ENCODE measurements at places on chromosomes 7 and 10.
A peak's percentile ranks its signal among the peaks of the same experiment; 100 is the strongest.

- no peak overlapping the region for H3K4me3 ChIP-seq
- H3K4me1 ChIP-seq, result no peaks in the 10 kb centered on the region
- H3K27ac ChIP-seq, result no peak overlapping the region
- H3K27me3 ChIP-seq, result no peaks in the 10 kb centered on the region
- no peaks in the 10 kb centered on the region for H3K36me3 ChIP-seq
Observed at GRCh38 chr7:13737563-13737962, 251.9 kb downstream of the ETV1 start.

DNA sequence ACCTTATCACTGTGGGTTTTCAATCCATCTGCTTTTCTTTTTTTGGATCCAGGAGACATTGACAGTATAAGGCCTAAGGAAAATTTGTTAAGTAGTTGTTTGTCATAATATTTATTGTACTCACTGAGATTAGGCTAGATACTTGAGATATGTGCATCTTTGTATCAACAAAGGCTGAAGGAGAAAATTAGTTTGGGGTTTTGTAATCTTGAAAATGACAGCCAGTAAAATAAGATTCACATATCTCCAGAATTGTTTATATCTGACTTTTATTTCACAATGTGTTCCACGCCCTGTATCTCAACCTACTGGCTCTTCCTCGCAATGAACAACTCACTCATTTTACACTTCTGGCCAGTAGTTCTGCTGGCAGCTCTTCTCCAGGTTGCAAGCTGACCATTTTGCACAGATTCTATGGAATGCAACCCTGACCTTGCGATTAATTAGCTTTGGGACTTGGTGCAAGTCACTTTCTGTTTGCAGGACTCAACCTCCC, 132.7 kb downstream of the GATA3 start:
- H3K27ac ChIP-seq, result no peak overlapping the region
- H3K27me3 ChIP-seq, result no peaks in the 10 kb centered on the region
- H3K4me1 ChIP-seq, result peaks cover 2% of the 10 kb centered on the region
- no peak overlapping the region for H3K4me3 ChIP-seq

- no peaks in the 10 kb centered on the region for H3K36me3 ChIP-seq
- no peak overlapping the region for H3K27ac ChIP-seq
- no peaks in the 10 kb centered on the region for H3K27me3 ChIP-seq
- DNase-seq, result peak; percentile 83
Observed at GRCh38 chr7:31633894-31634494, 53.0 kb upstream of the PPP1R17 start.

GRCh38 chr10:129101232-129101980, 365.6 kb upstream of the MGMT start:
- no peak for DNase-seq
- no peaks in the 10 kb centered on the region for H3K4me1 ChIP-seq
- H3K4me3 ChIP-seq, result no peak overlapping the region
- no peak overlapping the region for H3K27ac ChIP-seq

DNA sequence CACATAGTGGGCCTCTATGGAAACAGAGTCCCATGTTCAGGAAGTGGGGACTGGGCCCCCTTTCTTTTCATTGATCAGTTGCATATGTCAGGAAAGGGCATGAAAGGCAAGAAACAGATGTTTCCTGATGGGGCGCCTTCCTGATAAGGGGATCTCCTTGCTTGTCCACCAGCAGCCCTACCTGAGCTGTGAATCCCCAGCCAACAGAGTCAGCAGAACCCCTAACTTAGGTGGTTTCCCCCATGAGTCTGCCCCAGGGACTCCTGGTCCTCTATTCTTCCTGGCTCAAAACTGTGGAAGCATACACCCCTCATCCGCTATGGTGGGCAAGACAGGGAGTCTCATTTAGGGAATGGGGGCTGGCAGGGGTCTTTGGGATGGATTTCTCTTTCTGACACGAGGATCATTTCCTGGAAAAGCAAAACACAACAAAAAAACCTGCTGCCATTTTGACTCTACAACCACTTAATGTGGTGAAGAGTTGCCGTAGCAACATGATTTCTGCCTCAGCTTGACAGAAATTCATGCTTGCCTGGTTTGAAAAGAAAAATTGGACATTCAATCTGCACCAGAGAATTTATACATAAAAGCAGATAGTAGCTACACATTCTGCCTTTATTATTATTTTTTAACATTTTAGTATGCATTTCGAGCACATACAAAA, 119.8 kb downstream of the SPAG6 start:
- no peaks in the 10 kb centered on the region for H3K4me1 ChIP-seq
- H3K27me3 ChIP-seq, result no peaks in the 10 kb centered on the region
- no peak overlapping the region for H3K4me3 ChIP-seq
- H3K36me3 ChIP-seq, result no peaks in the 10 kb centered on the region

DNA sequence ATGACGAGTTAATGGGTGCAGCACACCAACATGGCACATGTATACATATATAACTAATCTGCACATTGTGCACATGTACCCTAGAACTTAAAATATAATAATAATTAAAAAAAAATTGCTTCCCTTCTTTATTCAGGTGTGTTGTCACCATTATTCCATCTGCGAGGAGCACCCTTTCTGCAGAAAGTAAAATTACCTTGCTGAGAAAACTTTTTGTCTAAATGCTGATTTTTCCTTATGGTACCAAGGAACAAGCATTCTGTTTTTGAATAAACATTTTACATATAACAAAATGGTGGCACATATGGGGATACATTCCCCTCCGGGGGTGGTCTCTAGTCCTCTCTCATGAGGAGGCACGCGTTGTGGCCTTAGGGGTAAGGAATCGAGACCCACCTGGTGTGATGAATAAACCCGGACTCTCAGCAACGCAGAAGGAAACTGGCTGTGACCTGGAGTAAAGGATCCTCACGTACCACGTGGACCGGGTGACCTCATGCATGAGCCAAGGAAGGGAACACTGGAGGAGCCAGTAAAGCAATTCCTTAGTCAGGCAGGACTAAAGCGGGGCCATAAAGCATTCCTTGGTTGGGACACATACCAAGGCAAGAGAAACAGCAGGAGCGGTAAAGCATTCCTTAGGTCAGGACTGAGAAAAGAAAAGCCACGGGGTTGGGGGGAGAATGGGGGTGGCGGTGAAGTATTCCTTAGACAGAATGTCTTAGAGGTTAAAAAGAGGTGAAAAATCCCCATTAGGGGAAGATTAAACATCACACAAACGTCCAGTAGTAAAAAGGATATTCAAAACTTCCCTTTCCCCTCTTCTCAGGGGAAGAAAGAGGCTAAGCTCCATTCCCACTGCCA, 20.8 kb upstream of the OPTN start:
- no peak overlapping the region for H3K4me3 ChIP-seq
- H3K27ac ChIP-seq, result no peak overlapping the region
- H3K4me1 ChIP-seq, result no peaks in the 10 kb centered on the region
- no peaks in the 10 kb centered on the region for H3K27me3 ChIP-seq
- H3K36me3 ChIP-seq, result no peaks in the 10 kb centered on the region
- DNase-seq, result no peak

- no peaks in the 10 kb centered on the region for H3K27me3 ChIP-seq
- H3K4me1 ChIP-seq, result no peaks in the 10 kb centered on the region
- DNase-seq, result no peak
- H3K4me3 ChIP-seq, result no peak overlapping the region
- no peak overlapping the region for H3K27ac ChIP-seq
Observed at GRCh38 chr10:131866673-131867072, 34.1 kb upstream of the PPP2R2D start.

GRCh38 chr10:43121444-43121843, 16.8 kb upstream of the CSGALNACT2 start:
- H3K27me3 ChIP-seq, result no peaks in the 10 kb centered on the region
- H3K4me1 ChIP-seq, result no peaks in the 10 kb centered on the region
- H3K36me3 ChIP-seq, result no peaks in the 10 kb centered on the region
- DNase-seq, result no peak
